ENCODE measurements at places on chromosomes 2 and 18.

GRCh38 chr2:147572622-147573021 is 272.2 kb upstream of the ACVR2A start:
- DNase-seq = no peak

DNA sequence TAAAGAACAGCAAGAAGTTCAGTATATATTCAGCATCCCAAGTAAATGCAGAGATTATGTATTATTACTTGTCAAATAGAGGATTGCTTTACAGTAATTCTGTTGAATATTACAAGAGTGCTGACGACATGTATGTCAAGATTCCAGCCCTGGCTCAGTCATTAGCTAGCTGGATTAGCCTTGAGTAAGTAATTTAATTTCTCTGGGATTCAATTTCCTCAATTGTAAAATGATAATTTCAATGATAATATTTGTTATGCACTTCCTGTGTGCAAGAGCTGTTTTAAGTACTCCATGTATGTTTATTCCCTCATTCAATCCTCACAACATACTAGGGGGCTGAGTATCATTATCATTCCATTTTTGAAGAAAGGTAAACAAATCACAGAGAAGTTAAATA is 44.0 kb downstream of the TCF4 start:
- DNase-seq = no peak

DNA sequence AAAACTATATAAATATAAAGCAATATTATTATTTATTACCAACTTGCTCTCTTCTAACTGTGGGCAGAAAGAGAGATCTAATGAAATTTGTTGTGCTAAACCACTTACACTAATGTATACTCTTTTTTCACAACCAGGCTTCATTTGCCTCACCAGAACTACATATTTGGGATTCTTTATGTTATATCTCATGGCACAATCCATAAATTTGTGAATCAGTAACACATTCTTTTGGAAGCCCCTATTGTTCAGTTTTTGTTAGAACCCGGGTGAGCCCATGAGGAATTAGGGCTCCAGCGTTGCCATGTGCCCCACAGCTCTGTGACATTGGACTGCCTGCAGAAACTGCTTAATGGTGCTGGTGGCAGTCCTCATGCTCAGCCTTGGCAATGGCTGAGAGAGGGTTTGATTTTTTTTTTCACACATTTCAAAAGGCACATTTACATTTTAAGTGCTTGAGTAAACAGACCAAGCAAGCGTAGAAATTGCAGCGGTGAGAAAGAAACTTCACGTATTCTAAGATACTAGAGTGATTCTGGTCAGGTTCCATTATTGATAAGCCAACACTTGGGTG is 15.3 kb downstream of the VIT start:
- DNase-seq = no peak

DNA sequence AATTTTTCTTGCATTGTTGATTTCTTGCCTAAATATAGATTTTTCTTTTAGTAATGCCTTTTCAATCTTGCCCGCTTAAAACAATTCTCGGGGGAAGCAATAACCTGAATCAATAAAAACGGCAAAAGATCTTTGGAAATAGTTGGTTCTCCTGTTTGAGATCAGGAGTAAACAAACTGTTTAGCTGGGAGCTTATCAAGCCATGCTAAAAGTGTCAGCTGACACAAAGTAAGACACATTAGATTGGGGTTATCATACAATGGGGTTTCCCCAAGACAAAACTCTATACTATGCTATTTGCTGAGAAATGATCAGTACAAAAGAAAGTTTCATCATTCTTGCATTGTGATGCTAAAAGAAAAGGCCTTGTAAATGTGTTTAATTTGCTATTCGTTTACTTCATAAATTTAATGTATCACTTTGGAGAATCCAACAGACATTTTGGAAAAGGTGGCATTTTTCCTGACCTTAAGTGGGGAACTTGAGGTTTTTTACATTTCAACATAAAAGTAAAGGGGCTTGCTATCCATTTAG is 46.5 kb downstream of the ATIC start:
- DNase-seq = no peak

GRCh38 chr18:61196750-61197149 is 136.5 kb upstream of the CDH20 start:
- DNase-seq = no peak
